ENCODE measurements at places on chromosomes 7 and 10. TPM values are rescaled to one million over a fixed set of nuclear protein-coding genes. Genes with fewer than 3 reads are reported as not detected.

The DGKI gene
- total RNA-seq, result 0.89 TPM

The ANKRD22 gene
- total RNA-seq, result 0.58 TPM

The RADIL gene
- total RNA-seq, result 0.58 TPM

The IDI2 gene
- total RNA-seq, result not detected

The COL13A1 gene
- total RNA-seq, result 21.3 TPM

The PTPRZ1 gene
- not detected for total RNA-seq

The SORBS1 gene
- total RNA-seq, result 0.35 TPM

The SLC26A5 gene
- not detected for total RNA-seq

The CALML5 gene
- total RNA-seq, result not detected

The HOXA5 gene
- total RNA-seq, result 1.7 TPM

The CTTNBP2 gene
- 0.18 TPM for total RNA-seq

The NEBL gene
- 3.7 TPM for total RNA-seq
